ENCODE measurements at places on chromosomes 5 and 9.

DNA sequence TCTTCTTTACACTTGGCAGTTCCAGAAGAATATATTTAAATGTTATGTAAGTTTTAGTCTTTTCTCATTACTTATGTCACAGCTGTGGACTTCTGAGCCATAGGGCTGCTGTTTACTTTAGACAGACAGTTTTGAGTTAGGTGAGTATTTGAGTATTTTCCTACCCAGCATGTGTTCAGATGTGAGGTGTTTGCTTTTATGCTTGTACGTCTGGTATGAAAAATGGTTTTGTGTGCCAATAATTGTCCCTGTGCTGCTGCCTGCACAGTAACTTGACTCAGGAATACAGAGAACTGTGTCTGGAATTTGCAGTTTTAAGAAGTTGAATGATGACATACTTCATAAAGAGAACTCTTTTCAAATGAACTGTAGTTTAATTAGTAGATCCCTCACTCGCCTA lies 20.8 kb downstream of the MEGF10 start:
- no peak for DNase-seq

- no peak for DNase-seq
Observed at GRCh38 chr5:159426694-159427093, 96.4 kb upstream of the IL12B start.

- DNase-seq, result no peak
Observed at GRCh38 chr5:102797322-102797884, 42.3 kb downstream of the PAM start.

DNA sequence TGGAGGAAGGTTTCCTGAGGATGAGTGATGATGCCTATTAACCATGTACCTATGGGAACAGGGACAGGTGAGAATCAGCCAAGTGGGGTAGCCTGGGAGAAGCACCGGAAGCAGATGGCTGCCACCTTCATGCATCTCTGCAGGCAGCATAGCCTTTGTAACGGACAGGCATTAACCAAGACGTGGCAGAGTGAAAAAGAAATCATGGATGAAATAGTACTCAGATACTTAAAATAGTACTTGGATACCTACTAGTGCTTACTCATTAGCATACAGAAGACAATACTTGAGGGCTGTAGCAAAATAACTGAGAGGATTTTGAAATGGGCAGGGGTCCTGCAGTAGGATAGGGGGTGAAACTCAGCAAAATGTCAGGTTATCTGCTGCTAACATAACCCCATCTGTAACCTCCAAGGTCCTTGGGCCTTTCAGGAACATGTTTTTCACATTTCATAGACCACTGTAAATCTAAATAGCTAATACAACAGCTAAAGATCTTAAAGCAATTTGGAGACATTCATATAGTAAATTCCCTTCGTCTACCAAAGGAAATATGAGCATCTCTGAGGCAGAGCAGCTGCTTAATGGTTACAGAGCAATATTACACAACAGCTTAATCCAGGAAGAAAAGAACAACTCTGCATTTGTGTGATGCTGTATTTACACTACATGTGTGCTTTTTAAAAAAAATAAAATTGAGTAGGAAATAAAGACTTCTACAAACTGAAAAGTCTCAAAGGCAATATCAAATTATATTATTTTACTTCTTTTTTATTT lies 154.3 kb downstream of the NFIB start:
- no peak for DNase-seq

GRCh38 chr5:146126068-146126467 lies 20.7 kb upstream of the PLAC8L1 start:
- no peak for DNase-seq

DNA sequence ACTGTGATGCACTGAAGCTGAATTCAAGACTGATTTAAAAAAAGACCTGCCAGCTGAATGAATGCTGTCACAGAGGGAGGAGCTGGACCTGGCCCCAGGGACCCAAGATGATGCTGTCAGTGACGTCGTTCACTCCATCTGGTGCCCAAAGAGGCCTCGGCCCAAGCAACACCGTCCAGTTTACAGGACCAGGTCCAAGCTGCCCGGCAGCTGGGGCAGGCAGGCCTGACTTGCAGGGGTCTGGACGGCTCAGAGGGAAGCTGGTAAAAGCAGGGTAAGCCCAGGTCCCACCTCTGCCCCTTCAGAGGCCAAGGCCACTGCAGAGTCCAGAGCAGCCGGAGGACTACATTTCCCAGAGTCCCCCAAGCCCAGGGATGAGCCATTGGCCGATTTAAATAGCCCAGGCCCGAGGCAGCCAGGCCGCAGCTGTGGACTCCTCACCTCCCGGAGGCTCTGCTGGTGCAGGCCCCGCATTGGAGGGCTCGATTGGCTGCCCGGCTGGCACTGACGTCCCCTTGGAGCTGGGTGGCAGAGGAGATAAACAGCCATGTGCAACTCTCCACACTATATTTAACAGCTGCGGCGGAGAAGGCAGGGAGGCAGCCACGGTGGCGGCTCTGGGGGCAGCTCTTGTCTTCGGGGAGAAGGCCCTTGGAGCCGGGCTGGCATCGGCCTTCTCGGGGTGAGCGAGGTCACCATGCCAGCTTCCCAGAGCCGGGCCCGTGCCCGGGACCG lies at the start of gene PLPP7:
Gene PLPP7, plus strand, starts transcription at position 423 of the 735 bp plus-strand sequence. Its CDS starts 275 bp downstream, at position 698.
- DNase-seq, result no peak

- DNase-seq, result no peak
Observed at GRCh38 chr5:65721050-65721719, 724 bp downstream of the SGTB start.

DNA sequence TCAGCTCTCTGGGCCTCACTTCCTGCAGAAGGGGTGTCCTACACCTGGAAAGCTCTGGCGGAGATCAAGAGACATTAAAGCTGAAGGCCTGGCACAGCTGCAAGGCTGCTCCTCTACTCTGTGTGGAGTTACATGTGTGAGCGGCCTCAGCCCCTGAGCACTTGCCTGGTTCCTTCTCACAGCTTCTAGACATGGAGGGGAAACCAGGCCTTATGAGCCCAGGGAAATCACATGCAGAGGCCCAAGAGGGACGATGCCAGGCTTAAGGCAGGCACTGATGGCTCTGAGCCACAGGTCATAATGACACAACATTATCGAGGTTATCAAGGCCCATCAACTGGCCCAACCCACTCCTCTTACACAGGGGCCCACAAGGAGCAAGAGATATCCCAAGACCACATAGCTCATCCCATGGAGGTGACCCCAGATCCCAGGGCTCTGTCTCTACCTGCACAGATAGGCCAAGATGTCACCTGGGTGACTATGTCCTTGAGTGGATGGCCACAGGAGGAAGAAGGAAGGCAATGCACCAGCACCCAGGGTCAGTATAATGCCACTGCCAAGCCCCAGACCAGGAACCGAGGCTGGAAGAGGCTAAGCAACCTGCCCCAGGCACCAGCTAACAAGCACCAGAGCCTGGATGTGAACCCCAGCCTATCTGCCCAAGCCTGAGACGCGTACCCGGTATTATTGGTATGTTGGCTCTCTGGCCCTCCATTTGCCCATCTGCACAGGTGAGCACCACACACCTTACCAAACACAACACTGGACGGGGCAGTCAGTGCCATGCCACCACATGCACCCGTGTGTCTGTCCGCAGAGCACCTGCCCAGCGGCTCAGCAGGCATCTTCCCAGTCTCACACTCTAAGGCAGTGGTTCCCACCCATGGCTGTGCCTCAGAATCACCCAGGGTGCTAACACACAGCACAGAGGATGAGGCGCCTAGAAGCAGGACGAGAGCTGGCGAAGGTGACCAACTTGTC lies 143.3 kb downstream of the GABBR2 start:
- DNase-seq, result no peak

DNA sequence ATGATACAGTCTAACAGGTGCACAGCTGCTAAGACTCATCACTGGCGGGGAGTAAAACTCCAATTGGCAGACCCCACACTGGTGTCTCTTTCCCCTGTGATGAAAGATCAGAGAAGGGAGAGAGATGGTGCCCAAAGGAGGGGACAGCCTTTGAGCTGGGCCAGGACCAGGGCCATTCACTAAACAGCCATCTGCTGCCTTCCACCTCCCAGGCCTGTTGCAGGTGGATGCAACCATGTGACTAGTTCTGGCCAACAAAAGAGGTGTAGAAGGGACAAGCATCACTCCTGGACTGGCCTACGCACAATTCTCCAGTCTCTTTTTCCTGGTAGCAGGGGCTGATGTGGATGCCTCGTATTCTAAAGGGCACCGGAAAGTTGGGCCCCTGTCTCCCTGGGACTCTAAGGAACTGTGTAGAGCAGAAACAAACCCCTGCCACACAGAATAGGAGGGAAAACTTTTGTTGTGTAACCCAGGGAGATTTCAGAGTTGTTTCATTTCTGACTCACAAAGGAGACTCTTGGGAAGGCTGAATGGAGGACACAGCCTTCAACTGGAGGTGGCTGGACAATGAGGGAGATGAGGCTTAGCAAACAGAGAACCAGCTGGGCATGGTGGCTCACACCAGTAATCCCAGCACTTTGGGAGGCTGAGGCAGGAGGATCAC lies 26.9 kb downstream of the TNIP1 start:
- no peak for DNase-seq

DNA sequence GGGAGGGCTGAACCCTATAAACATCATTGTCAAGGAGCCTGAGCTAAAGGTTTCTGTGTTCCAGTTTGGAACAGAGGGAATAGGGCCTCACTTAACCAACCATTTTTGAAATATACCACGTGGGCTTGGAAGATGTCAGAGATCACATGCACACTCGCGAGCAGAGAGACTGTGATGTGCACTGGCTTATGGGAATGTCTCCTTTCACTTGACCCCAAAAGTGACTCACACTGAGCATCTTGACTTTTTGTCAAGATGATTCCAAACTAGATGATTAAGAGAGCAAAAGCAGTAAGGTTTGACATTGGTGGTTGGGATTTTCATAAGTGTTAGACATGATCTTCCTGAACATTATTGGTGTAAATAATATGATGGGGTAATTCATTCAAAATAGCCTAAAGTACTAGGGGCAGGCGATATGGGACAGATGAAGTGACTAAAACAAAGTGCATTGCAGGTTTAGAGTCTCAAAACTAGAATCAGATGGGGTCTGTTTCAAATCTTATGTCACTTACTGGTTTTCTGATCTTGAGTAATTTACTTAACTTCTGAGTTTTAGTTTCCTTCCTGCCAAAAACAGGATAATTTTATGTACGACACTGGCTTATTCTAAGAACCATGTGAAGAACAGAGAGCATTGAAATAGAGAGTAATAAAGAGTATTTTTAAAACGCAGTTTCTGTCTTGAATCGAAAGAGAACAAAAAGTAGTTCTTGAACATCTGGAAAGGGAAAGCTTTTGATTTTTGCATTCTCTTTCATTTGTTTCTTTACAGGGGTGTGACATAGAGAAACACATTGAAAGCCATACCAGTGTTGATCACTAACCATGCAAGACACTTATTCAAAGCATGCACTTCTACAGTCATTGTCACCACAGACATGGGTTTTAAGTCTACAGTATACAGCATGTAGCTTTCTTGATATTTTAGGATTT lies 383.0 kb downstream of the DIRAS2 start:
- DNase-seq, result no peak

DNA sequence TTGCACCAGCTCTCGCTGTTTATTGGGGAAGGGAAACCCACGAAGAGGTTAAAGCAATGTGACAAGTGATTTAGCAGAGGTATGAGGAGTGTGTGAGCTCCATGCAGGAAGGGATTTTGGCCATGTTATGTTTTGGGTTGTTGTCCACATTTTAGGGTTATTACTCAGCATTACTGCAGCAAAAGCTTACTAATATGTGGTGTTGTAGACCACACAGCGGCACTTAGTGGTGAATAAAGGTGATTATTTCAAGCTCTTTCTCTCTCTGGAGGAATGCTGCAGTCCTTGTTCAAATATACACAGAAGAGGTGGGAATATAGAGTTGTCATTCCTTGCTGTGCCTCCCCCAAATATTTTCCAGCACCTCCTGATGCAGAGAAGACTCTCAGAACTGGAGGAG lies 29.7 kb upstream of the AKNA start:
- no peak for DNase-seq

- no peak for DNase-seq
Observed at GRCh38 chr5:56358703-56359681, 125.9 kb upstream of the ANKRD55 start.

DNA sequence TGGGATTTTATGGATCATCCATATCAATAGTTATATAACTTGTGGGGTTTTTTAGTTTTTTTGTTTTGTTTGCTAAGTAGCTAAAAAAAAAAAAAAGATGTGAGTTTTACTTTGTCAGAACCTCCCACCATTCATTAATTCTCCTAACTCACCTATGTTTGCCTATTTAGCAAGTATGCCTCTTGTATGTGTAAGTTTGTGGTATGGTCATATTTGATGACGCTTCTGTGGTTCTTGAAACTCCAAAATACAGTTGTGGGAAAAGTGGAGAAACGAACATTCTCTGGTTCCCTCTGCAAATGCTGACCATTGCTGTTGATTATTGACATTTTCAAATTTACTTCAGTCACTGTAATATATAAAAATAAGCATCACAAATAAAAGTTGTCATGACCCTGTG lies 75.7 kb downstream of the PBX3 start:
- DNase-seq, result no peak

- no peak for DNase-seq
Observed at GRCh38 chr5:112960315-112960714, 16.3 kb upstream of the DCP2 start.

- DNase-seq, result no peak
Observed at GRCh38 chr9:39588500-39589137, 233.2 kb downstream of the SPATA31A1 start.

- DNase-seq, result no peak
Observed at GRCh38 chr5:167797933-167798332, 493.5 kb upstream of the WWC1 start.

DNA sequence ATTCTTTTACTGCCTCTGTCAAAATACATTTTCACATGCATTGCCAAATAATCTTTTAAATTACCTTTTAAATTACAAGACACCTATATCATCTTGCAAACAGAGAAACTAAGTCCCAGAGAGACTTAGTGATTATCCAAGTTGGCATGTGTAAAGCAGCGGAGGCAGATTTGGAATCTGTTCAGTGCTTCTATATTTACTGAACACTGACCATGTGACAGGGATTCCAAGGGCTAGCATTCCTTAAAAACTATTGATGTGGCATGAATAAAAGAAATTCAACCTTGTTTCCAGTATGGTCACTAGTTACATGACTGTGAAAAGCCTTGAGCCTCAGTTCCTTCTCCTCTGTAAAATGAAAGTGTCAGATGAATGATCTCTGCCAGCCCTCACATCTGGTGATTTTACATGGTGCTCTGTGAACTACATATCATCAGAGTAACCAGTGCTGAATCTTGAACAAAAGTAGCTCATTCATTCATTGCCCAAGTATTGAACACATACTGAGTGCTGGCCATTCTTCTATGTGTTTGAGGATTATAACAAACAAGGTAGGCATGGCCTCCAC lies 71.9 kb upstream of the PPP1R2B start:
- no peak for DNase-seq

Data from stimulated activated CD8-positive, alpha-beta memory T cell treated with anti-CD3 and anti-CD28 coated beads, Interleukin-7, amount 100 ng/mL, for 48 hours (primary cell).